Activated CD8-positive, alpha-beta memory T cell treated with anti-CD3 and anti-CD28 coated beads for 36 hours (primary cell): ENCODE measurements at places on chromosomes 7 and 10. TPM values are rescaled to one million over a fixed set of nuclear protein-coding genes. Genes with fewer than 3 reads are reported as not detected.

The DPCD gene
- total RNA-seq: 23.9 TPM

The LRRC61 gene
- 27.3 TPM for total RNA-seq

The PNLIPRP3 gene
- total RNA-seq: not detected

The SCIN gene
- total RNA-seq: 0.27 TPM

The AQP1 gene
- 0.25 TPM for total RNA-seq

The NRCAM gene
- 0.34 TPM for total RNA-seq

The MAPK8 gene
- 48.0 TPM for total RNA-seq

The SFMBT2 gene
- 22.6 TPM for total RNA-seq

The GPRIN2 gene
- total RNA-seq: not detected

The LEP gene
- not detected for total RNA-seq

The FXYD4 gene
- not detected for total RNA-seq

The BMPER gene
- not detected for total RNA-seq

The NXPH1 gene
- total RNA-seq: not detected
